ENCODE measurements at places on chromosomes 12 and 14.

GRCh38 chr14:44525237-44525636, 18.2 kb upstream of the FSCB start:
- DNase-seq: no peak

GRCh38 chr12:32586390-32586789, 92.7 kb upstream of the DNM1L start:
- peak; percentile 10 for DNase-seq

- DNase-seq: peak; percentile 45
Observed at GRCh38 chr12:112419297-112420133, 768 bp downstream of the PTPN11 start.

- DNase-seq: no peak
Observed at GRCh38 chr12:40022850-40023249, 83.0 kb downstream of the SLC2A13 start.

- DNase-seq: no peak
Observed at GRCh38 chr14:71321574-71322315, 414.5 kb downstream of the PCNX1 start.

- DNase-seq: peak; percentile 61
Observed at GRCh38 chr12:10618338-10618987, 5.1 kb upstream of the MAGOHB start.

DNA sequence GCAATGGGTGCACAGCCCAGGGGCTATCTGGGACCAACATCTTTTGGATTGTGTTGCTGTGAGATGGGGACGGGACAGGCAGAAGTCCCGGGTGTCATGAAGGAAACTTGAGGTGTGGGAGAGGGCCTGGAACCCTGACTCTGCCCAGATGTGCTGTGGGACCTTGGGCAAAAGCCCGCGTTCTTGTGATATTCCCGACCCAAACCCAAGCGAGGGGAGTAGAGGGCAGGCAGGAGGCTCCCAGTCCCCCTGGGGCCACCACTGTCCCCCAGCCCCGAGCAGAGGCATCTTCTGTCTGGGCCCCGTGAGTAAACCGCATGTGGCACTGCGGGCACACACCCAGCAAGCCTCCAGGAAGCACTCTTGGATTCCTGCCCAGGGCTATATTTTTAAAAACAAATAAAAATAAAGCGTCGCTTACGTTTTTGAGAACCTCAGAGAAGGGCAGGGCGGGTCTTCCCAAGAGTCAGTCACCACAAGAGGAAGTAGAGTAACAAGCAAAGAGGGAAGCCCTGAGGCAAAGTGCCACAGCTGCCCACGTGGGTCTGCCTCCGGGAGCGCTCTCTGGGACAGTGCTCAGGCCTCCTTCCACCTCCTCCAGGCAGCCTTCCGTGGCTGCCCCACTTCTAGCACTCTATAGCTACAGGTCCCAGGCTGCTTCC, 39.5 kb downstream of the BEGAIN start:
- peak; percentile 11 for DNase-seq

DNA sequence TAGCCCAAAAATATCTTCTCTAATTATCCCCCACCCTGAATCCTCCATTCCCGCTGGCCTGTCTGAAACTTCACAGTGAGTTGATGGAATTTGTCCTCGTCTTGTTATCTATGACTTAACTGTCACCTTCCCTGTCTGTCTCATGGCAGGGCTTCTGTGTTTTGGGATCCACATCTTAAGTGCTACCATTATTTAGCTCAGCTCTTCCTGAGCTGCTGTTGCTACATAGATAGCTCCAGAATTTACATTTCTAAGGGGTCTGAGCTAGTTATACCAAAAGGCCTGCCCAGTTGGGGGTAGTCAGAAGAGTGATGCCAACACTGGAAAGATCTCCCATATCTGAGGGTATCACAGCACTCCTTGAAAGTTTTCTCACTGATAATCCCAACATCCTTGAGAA, 57.0 kb upstream of the CDKN3 start:
- DNase-seq: no peak

DNA sequence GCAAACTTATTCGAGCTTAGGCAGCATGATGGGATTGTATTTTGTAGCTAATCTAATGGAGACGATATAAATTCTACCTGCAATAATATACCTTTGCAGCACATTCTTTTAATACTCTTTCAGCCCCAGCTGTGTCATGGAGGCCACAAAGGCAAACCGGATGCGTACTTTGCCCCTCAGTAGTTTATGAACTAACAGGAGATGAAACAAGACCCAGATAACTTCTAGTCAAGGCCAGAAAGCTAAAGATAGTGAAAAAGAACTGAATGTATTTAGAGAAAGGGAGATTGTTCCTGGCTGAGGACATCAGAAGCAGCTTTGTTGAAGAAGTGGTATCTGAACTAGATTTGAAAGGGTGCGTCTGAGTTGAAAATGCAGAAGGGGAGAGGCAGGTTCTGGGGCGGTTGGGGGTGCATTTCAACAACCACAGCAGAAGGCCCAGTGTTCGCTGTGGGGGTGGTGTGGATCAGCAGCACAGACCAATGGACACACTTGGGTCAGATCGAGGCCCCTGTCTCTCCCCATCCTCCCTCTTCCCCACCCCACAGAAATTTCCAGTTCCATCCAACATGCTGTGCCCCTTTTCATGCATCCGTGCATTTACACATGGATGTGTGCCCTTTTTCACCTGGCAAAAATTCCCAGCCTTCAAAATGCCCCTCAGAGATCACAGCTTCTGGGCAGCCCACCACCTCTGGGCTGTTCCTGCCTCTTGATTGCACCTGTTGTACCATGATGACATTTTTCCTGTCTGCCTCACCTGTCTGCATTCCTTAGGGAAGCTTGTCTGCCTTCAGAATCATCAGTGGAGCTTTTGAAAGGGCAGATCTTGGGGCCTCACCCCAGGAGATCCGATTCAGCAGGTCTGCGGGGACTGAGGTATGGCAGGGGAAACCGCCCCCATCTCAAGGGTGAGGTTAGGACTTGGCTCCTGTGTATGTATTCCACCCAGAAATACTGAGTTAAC, 2.2 kb downstream of the ZNF839 start:
- no peak for DNase-seq

DNA sequence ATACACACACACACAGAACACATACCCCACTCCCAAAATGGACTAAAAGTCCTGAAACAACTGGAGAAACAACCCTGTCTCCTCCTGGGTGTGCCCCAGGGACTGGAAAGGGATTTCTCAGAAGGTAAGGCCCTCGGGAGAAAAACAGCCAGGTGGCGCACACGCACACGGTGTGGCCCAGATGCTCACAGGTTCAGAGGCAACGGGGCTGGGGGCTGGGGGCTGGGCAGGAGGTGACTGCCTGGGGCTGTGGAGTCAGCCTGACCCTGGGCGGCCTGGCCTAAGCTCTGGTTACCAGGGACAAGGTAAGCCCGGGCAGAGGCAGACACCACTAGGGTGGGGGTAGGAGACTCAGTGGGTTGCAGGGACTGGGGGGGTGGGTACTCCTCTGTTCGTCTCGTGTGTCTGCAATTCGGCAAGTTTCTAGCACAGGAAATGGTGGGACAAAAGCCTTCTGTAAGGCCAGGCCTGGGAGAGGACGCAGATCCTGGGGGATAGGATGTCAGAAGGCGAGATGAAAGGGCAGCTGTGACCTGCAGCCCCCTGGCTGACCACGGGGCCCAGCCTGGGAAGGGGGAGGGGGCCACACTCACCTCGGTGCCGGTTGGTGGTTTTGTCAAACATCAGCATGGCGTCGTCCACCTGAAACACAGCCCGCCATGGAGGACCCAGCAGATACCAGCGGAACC, 10.4 kb downstream of the MSI1 start:
- DNase-seq: no peak

GRCh38 chr12:68479261-68479895, 131.3 kb upstream of the RAP1B start:
- DNase-seq: peak; percentile 91

DNA sequence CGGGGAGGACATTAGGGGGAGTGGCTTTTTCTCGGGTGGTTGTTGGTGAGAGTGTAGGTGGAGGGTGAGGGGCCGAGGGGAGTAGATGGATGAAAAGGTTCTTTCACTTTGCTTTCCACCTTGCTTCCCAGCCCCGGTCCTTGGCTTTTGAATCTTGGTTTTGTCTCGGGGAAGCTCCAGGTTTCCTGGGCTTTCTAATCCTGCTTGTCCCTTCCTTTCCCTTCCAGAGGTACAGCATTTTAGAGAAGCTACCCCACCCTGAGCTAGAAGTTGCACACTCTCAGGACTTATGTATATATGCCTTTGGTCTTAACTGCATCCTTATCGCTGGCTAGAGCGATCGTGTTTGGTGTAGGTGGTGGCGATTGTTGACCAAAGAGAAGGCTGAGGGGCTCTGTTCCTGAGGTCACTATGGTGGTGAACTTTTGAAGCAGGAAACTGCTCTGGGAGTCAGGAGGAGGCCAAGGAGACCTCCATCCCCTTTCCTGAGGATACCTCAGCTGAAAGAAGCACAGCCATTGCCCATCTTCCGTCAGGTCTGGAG, 862 bp downstream of the PIP4K2C start:
- DNase-seq: no peak

DNA sequence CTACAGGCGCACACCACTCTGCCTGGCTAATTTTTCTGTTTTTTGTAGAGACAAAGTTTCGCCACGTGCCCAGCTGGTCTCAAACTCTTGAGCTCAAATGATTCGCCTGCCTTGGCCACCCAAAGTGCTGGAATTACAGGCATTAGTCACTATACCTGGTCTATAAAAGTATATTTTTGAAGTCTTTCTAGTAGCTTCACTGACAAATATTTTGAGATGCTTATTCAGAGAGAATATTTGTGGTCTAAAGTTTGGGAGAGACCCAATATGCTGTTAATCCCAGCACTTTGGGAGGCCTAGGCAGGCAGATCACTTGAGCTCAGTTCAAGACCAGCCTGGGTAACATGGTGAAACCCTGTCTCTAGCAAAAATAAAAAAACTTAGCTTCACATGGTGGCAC, 22.0 kb upstream of the PPP1R12A start:
- DNase-seq: no peak

GRCh38 chr14:70907996-70908934, 1.0 kb downstream of the PCNX1 start:
- DNase-seq: no peak

GRCh38 chr12:75862692-75863471, 168.7 kb downstream of the PHLDA1 start:
- DNase-seq: no peak

GRCh38 chr14:33679025-33679424, 271.8 kb downstream of the EGLN3 start:
- DNase-seq: no peak

DNA sequence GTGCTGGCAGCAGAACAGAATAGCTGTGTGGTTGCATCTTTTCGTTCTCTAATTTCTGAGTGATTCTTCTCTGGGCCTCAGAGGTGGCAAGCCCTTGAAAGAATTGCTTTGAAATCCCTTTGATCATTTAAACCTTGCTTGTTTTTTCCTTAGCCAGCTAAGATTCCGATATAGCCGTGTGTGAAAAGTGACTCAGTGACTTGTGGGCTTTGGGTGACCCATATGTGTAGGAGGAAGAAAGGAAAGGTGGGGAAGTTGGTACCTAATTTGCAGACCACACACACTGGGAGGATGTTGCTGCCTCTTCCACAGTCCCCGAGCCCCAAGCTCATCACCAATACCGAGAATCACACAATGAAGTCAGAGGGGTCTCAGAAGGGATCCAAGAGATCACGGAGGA, 18.8 kb downstream of the SLC24A4 start:
- no peak for DNase-seq

DNA sequence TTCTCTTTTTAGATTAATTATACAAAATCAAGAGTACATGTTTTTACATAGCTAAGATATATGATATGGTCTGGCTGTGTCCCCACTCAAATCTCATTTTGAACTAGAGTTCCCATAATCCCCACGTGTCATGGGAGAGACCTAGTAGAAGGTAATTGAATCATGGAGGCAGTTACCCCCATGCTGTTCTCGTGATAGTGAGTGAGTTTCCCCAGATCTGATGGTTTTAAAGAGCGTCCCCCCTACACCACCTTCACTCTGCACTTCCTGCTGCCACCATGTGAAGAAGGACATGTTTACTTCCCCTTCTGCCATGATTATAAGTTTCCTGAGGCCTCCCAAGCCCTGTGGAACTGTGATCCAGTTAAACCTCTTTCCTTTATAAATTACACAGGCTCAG, 21.4 kb upstream of the DRAM1 start:
- no peak for DNase-seq

DNA sequence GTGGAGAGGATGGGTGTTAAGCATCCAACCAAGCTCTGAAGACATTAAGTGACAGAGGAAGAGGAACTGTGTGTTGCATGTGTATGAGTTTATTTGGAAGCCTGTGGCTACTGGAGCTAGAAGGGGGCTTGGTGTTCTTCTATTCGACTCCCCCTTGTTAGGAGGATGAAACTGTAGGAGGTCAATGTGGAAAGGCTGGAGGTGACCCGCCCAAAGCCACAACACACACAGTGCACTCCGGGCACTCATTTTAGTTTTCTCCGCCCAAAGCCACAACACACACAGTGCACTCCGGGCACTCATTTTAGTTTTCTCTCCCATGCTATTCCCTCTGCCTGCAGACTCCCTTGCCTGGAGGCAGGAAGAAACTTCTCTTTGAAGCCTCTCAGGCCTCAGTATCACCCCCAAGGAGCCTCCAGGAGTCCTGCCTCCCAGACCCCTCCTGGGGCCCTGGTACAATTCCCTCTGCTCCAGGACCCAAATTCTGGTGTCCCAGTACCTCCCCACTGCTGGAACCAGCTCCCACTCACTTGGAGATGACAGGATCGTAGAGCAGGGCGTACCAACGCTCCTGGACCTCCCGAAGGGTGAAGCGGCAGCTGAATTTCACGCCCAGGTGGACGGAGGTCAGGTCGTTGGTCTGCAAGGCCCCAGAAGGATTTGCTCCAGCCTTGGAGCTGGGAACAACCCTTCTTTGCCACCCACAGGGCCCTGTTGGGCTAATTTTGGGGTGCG, 3.8 kb downstream of the MCRS1 start:
- DNase-seq: no peak

DNA sequence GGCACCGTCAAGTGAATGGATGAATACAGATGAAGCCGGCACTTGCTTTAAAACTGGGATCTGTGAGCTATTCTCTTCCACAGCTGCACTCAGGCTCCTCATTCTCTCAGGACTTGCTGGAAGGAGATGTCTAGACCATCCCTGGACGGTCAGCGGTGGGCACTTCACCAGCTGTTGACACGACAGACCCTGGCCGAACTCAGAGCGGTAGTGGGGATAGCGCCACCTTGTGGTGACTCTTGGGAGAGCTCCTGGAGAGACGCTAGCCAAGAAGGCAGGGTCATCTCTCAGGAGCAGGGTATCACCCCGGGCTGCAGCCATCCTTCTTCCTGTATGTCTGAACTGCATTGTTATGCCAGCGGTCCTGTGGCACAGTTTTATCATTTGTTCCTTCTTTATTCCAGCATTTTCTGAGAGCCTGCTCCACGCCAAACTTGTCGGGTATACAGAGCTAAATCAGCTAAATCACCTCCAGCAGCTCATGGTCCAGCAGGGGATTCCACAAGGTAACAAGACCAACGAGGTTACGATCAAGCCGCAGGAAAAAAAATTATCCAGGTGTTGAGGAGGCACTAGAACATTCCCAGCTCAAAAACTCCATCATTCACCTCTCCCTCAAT, 10.0 kb downstream of the WNT1 start:
- DNase-seq: no peak

Measured in fibroblast of skin of left quadriceps (primary cell).